ENCODE measurements at places on chromosomes 6 and 20.

DNA sequence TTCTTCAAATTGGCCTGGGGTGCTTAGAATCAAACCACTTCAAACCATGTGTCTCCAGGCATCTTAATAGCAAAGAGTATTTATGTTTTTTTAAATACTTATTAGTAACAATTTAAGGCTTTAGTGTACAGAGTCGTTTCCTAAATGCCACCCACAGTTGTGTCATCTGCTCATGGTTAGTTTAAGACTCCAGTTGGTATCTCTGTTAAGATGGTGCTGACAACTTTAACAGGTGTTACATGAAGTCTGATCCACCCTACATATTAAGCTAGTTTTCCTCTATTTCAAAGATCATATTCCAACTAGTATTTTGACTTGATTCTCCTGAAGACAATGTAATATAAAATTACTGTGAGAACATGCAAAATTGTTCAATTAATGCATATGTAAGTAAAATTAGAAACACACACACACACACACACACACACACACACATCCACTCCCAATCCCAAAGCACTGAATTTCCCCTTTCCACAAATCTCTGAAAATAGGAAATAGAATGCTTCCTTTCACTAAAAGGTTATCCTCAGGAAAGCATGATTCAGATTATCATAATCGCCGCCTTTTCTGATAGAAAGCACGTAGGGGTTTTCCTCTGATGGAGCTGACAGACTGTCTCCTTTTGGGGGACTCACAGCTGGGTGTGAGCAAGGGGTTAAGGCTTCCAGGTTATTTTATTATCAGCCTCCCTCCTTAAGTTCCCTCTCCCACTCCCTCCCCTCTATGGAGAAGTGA lies 10.5 kb downstream of the CNKSR3 start:
- DNase-seq: no peak

DNA sequence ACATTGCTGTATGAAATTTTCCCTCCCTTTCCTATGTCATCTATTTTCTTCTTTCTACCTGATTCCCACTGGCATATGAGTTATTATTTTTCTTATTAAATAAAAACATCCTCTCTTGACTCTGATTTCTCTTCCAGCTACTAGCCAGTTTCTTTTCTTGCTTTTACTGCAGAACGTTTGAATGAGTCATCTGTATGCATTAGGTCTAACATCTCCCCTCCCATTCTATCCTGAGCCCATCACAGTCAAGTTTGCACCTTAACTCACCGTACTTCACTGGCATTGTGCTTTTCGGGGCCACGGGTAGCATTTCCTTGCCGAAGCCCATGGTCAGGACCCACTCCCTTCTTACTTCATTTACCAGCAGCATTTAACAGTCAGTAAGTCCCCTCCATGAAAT lies 65.7 kb downstream of the CARMIL1 start:
- DNase-seq: no peak

- peak; percentile 38 for DNase-seq
These were observed 1.5 kb upstream of the GRIK2 start for GRCh38 chr6:101391772-101392585.

DNA sequence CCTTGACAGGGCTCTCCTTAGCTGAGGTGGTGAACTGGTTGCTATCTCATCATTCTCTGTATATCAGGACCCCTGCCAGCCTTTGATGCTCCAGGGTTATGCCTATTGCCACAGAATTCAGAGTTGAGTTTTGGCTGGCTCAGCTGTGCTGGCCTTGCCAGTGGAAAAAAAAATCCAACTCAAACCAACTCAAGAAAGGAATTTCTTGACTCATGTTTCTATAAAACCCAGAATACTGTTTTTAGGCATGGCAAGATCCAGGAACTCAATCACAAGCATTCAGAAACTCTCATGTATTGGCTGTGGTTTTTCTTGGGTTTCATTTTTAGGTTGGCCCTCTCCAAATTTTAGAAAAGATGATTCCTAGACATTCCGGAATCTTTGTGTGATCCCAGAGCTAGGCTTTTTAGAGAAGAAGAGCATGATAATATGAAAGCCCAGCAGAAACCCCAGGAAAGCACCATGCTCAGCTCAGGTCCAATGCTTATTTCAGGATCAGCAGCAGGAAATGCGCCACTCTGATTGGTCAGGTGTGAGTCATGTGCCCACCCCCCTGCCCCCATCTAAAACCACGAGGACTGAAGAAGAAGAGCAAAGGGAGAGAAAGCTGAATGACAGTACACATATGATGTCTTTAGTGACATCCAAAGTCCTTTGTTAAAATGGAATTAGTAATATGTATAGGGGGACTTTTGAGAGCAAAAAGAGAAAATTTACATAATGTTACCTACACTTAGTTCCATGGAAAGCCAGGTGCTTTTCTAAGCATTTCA lies 122.9 kb downstream of the RNF144B start:
- no peak for DNase-seq

DNA sequence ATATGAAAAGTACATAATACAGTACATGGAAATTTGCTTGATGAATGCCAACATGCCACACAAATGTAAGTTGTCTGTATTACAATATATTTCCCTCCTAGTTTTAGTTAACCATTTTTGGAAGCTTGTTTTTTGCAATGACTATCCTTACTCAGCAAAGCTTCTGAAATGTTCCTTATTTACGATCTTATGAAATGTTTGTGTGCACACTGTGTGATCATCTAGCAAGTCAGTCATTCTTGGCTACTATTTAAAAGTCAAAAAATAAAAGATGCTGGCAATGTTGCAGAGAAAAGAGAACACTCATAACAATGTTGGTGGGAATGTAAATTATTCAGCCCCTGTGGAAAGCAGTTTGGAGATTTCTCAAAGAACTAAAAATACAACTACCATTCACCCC lies 33.8 kb downstream of the SUMO4 start:
- no peak for DNase-seq

- DNase-seq: no peak
These were observed 9.0 kb downstream of the MYO6 start for GRCh38 chr6:75758061-75758460.

GRCh38 chr6:145278163-145278807 lies 457.0 kb downstream of the EPM2A start:
- DNase-seq: no peak

DNA sequence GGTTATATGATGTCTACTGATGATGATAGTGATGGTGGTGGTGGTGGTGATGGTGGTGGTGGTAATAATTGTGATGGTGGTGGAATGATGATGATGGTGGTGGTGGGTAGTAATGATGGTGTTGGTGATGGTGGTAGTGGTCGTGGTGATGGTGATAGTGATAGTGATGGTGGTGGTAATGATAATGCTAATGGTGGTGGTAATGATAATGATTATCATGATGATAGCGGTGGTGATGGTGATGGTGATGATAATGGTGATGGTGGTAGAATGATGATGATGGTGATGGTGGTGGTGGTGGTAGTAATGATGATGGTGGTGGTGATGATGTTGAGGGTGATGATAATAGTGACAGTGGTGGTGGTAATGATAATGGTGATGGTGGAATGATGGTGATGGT lies 4.5 kb upstream of the LPA start:
- DNase-seq: no peak

- no peak for DNase-seq
These were observed 12.7 kb downstream of the SAYSD1 start for GRCh38 chr6:39102071-39102820.

DNA sequence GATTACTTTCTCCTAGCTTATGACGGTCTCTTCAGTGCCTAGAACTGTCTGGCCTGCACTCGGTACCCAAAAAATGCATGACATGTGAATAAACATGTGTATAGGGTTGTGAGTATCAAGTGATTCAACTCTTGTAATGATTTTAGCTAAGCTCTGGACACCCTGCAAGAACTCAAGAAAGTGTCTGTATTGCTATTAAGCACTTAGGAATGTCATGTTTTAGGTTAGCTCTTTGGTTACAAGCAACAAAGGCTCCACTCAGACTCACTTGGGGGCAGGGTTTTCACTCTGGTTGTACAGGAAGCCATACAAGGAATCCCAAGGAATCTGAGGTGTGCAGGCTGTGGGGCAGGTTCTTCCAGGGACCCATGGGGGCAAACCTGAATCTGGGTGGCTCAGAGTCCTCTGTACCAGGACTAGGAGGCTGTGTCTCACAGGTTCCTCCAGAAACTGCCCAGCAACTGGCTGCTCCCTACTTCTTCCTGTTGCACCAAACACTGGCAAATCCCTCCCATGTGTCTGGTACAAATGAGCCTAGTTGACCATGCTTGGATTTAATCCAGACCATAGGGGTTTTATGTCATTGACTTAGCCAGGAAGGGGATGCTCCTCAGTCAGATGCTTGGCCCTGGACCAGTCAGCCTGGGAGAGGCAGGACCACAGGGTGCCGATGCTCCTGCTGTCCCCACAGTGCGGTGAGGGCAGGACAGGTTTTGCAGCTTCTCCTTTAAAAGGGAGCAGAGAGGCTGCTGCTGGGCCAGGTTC lies 77.9 kb upstream of the CDH4 start:
- DNase-seq: no peak

- DNase-seq: no peak
These were observed 142.3 kb downstream of the LY86 start for GRCh38 chr6:6730831-6731230.

DNA sequence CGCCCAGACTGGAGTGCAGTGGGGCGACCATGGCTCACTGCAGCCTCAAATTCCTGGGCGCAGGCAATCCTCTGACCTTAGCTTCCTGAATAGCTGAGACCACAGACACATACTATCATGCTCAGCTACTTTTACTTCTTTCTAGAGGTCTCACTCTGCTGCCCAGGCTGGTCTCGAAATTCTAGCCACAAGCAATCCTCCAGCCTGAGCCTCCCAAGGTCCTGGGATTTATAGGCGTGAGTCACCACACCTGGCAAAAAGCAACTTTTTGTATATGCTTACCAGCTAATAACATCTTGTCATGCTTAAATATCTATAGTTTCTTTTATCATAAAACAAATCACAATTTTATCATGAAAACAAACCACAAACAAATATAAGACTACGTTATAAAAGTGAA lies 23.0 kb downstream of the RNASET2 start:
- no peak for DNase-seq

DNA sequence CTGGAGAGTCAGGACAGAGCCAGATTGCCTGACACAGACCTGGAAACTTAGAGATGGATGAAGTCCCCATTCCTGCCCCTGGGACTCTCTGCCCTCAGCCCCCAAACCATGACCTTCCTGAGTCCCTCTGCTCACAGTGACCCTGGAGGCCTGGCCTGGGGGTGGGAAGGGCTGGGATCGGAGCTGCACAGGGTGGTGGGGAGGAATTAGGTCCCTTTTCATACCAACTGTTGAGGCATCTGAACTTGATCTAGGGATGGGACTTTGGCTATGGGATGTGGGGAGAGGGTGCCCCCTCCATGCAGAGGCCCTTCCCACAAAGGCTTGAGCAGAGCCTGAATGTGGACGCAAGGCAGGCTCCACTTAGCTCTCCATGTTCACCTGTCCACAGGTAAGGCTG lies 144.1 kb downstream of the MRPL14 start:
- DNase-seq: no peak

- no peak for DNase-seq
These were observed 44.3 kb downstream of the TRERF1 start for GRCh38 chr6:42407379-42407778.

- no peak for DNase-seq
These were observed 228.1 kb upstream of the CEP162 start for GRCh38 chr6:84455511-84456029.

- DNase-seq: no peak
These were observed 491 bp upstream of the ITCH start for GRCh38 chr20:34362502-34363061.

DNA sequence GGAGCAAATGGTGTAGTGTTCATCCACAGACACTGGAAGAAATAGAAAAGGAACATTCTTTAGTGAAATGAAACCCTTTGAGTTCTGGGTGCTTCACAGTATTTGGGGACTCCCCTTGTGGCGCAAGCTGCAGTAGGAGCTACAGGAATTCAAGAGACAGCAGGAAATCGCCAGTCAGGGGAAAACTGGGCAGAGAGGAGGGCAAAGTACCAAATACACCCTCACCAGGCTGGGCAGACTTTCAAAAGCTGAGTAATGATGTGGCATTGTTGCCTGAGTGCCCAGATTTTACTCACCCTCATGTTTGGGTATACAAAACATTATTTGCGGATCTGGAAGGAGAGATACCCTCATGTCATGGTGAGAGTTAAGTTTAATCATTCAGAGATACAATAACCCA lies 97.9 kb downstream of the SOD2 start:
- no peak for DNase-seq

DNA sequence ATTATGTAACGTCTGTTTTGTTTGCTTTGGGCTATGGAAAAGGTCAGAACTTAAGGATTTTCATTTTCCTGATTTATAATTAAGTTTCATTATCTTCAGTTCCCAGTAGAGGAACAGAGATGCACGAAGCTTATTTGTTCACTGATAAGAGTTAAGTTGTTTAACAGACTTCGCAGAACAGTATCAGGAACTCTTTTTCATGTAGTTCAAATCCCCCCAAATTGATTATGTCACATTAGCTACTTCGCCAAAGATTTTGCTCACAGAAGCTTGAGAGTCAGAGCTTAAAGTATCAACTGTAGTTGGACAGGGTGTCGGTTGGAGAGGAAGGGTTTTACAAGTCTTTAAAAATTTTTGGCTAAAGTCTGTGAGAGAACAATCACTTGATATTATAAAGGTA lies 43.4 kb downstream of the ZHX3 start:
- DNase-seq: no peak

GRCh38 chr6:44475779-44476434 lies 88.4 kb downstream of the CDC5L start:
- DNase-seq: peak; percentile 67

DNA sequence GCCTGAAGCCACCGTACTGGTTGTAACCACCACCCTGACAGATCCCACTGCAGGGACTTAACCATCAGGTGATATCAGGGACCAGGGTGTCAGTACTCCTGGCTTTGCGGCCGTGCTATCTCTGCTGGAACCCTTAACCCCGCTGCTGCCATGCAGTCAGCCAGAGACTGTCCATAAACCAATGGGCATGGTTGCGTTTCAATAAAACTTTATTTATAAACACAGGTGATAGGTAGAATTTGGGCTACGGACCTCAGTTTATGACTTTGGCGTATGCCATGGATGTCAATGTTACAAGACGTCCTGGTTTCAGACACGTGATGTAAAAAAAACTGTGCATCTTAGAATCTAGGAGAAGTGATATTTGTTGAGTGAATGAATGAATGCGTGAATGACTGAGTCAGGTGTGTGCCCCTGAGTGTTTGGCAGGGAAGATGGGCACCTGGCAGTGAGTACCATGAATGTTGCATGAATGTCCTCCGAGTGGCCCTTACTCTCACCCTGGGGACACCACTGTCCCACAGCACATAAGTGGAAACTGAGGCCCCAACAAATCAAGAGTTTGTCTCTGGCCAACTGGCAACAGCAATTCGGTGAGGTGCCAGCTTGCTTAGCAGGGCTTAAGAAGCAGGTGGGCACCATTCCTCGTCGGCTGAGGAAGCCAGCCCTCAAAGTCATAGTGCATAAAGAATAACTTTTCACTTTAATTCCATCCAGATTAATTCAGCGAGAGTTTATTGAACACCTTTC lies 64.0 kb upstream of the APCDD1L start:
- no peak for DNase-seq

- DNase-seq: no peak
These were observed 43.7 kb downstream of the APCDD1L start for GRCh38 chr20:58471193-58472164.

- DNase-seq: no peak
These were observed 19.5 kb upstream of the MAS1 start for GRCh38 chr6:159871241-159871640.

Measured in NCI-H1417 (cell line).